ENCODE measurements at places on chromosomes 2 and 18.

DNA sequence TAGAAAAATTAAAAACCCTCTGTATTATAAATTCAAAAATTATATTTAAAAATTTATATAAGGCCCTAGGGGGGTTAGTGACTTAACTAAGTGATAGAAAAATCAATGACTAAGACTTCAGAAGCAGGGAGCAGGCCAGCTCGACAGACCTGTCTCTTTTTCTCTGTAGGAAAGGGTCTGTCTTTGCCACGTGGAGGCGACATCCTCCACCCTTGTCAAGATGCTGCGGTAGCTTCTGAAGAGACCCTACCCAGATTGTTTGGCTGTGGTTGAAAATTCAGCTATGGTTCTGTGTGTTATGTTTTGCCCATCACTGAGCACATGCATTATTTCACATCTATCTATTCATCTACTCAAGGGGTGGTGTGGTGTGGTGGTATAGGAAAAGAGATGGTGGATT lies 8.2 kb upstream of the SLC4A3 start:
- no peak for DNase-seq

- no peak for DNase-seq
These were observed 245.7 kb downstream of the MREG start for GRCh38 chr2:215767625-215768024.

DNA sequence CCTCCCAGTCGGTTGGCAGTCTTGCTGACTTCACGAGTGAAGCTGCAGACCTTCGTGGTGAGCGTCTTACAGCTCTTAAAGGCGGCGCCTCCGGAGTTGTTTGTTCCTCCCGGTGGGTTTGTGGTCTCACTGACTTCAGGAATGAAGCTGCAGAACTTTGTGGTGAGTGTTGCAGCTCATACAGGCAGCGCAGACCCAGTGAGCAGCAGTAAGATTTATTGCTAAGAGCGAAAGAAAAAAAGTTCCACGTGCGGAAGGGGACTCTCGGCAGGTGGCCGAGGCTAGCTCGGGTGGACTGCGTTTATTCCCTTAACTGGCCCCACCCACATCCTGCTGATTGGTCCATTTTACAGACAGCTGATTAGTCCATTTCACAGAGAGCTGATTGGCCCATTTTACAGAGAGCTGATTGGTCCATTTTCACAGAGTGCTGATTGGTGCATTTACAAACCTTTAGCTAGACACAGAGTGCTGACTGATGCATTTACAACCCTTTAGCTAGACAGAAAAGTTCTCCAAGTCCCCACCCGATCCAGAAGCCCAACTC lies 240.3 kb downstream of the LRATD1 start:
- DNase-seq: no peak

GRCh38 chr18:3319399-3319798 lies 57.5 kb downstream of the MYL12B start:
- DNase-seq: no peak

DNA sequence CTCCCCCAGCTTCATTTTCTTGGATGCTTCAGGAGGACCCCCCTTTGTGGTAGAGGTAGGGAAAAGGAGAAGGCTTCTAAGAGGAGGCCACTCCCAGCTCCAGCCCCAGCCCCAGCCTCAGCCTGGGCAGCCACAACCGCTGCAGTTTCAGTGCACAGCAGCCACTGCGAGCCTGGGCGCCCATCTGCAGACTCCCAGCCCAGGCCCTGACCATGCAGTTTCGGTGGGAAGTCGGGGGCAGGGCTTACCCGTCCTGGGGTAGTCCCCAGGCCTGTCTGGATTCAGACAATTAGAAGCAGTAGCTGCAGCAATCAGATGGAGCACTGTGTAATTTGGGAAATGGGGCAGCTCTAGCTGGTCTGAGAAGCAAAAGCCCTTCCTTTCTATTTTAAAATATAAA lies 28.6 kb downstream of the ITM2C start:
- no peak for DNase-seq

GRCh38 chr2:86087936-86088850 lies 17.5 kb downstream of the POLR1A start:
- DNase-seq: no peak

DNA sequence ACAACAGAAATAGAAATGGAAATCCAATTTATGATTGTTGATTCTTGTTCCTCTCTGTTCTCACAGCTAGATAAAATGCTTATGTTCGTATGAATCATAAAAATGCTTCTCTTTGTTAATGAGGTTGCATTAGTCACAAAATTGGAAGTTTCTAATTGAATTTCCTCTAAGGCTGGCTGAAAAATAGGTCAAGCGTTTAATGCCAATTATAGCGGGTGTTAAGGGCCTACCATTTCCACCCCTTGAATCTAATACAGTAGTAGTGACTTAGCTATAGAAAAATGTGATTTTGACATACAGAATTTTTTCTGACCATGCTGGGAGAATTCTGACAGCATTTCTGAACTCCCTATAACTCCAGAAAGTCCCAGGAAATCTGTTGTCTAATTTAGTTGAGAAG lies 107.1 kb downstream of the TTN start:
- no peak for DNase-seq

GRCh38 chr18:62585274-62586150 lies 62.7 kb downstream of the ZCCHC2 start:
- DNase-seq: no peak

DNA sequence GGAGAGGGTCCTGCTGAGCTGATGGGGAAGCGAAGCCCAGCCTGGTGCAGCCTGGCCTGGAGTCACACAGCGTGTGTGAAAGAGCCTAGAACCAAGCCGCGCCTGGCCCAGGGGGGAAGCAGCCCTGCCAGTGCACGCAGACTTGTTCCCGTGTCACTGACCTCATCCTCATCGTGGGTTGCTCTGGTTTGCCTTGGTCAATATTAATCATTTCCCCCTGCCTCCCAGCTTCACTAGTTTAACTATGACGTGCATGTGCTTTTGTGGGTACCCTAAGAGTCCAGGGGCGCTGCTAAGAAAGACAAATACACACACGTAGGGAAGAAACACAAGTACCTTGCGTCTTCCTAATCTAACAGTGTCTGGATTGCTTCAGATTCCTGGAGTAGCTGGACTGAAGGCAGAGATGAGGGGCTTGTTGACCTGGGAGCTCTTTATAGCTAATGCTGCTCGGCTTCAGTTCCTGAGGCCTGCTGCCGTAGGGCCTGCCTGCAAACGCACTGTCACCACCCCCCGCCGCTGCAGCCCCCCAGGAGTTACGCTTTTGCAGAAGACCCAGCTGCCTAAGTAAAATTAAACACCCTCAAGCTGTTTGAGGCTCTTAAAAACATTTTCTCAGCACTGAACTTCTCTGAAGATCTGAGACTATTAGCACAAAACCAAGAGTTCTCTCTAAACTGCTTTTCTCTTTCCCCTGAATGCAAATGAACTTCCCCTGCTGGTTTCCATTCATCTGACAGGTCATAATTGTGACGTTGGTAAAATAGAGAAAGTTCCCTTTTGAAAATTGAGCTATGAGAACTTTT lies 159.2 kb downstream of the FAM210A start:
- DNase-seq: no peak

DNA sequence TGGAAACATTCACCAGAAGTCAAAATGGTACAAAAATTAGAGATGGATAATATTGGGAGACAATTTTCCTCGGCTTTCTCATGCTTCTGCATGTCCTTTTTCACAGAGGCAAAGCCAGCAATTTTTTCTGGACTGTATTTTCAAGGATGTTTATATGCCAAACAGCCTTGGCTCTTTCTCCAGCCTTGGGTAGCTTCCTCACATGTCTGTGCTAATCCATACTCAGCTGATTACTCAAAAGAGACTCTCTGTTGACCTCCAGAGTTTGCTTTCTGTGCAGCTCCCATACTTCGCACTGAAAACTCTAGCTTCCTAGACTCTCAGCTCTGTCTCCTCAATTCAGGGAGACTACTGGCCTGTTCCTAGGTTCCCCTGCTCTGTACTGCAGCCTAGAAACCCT lies 10.6 kb downstream of the C18orf63 start:
- no peak for DNase-seq

DNA sequence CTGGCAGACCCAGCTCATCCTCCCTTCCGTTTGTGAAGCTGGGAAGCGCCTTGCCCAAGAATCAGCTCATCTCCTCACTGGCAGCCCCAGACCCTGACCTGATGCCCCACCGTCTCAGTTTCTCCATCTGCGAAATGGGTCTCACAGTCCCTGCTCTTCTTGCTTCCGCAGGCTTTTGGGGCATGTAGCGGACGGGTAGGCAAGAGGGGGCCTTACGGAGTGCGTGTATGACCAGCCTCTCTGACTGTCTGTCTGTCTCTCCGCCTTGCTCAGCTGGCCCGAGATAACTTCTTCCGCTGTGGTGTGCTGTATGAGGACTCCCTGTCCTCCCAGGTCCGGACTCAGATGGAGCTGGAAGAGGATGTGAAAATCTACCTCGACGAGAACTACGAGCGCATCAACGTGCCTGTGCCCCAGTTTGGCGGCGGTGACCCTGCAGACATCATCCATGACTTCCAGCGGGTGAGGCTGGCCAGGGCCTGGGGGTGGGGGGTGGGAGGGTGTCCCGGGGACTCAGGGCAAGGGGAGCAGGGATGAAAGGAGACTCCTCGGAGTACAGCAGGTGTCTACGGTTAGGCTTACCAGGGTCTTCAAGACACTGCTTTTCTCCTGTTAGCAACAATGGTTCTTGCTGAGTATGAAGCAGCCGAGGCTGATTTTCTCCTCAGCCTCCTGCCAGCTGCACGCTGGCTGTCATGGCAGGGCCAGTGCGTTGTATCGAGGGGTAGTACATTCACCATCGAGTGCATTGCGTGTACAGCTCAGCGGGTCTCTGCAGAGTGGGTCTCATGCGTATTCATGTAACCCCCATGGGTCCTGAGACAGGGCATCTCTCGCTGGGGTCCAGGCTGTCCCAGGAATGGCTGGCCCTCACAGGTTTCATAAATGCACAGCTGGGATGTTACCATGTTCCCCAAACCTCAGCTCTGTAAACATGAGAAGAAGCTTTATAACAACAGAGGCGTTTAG lies 10.9 kb downstream of the ITM2C start:
- DNase-seq: no peak

- DNase-seq: no peak
These were observed 5.6 kb downstream of the QPCT start for GRCh38 chr2:37350034-37350433.

Measured in NCI-H1436 (cell line).